ENCODE measurements at places on chromosomes 7 and 10. TPM values are rescaled to one million over a fixed set of nuclear protein-coding genes. Genes with fewer than 3 reads are reported as not detected.

GOT1 gene
- 37.2 TPM for total RNA-seq

LHFPL3 gene
- not detected for total RNA-seq

MSMB gene
- total RNA-seq: not detected

CYP2W1 gene
- total RNA-seq: 1.3 TPM

SH2B2 gene
- 11.6 TPM for total RNA-seq

DNA sequence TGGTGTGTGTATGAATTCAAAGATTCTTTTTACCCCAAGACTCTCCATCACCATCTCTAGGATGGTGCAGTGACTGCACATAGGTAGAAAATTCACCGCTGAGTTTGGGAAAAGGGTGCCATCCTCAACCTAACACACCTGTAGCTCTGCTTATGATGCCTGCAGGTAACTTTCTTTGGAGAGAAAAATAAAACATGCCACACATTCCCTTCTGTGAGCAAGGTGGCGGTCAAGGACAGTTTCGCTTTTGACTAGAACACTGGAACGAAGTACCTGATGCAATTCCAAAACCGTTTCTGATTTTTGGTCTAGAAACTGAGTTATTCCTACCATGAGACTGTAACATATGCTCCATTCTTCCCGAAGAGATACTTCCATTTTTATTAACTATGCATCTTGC lies 205.6 kb downstream of the FGFR2 start:
- no peak overlapping the region for H3K27ac ChIP-seq
- H3K36me3 ChIP-seq: peaks cover 4% of the 10 kb centered on the region

DNA sequence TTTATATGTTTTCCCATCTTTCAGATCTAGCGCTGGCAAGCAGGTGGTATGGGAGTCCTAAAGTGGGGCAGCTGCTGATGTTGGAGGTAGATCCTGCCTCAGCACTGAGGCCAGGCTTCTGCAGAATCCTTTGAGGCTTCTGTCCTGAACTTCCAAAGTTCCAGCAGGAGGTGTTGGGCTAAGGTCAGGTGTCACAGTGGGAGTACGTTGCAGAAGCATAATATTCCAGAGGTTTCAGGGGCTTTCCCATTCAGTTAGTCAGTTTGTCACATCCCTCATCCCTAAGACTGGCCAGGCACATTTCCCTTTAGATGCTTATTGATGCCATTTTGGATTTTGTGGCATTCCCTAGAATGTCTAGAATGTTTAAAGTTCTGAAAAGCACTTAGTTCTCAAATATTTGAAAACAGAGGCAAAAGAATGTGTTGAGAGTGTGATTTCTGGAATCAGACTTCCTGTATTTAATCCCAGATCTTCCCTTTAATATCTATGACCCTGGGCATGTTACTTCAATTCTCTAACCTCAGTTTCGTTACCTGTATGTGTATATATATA lies 319.1 kb upstream of the PHYHIPL start:
- H3K4me3 ChIP-seq: no peak overlapping the region
- peaks cover 3% of the 10 kb centered on the region for H3K27me3 ChIP-seq
- H3K4me1 ChIP-seq: peaks cover 7% of the 10 kb centered on the region
- no peak for DNase-seq

DNA sequence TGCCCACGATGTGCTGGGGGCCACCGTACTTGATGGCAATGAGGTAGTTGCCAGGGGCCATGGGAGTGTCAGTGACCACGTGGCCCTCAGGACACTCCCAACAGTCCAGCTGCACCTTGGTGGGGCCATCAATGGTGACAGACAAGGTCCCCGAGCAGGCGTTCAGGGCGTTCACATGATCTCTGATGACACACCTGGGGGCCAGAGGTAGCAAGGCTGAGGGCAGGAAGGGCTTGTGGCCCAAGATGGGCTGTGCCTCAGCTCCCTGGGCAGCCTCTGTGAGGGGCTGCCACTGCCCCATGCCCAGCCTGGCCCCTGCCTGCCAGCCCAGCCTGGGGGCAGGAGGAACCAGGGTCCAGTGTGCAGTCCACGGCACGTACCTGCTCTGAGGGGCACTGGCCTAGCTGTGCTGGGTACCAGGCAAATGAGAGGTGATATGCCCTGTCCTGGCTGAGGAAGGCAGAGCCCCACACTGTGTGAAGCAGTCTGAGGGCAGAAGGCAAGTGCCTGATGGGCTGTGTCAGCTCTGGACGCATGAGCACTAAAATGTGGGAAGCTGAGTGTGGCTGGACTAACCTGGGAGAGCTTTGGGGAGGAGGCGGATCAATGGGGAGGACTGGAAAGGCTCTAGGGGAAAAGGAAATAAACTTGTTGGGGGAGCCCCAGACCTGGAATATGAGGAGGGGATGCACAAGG lies 3.5 kb upstream of the KCP start:
- peaks cover 18% of the 10 kb centered on the region for H3K4me1 ChIP-seq
- H3K4me3 ChIP-seq: peak overlapping the region; percentile 38
- no peak for DNase-seq
- peaks cover 23% of the 10 kb centered on the region for H3K27me3 ChIP-seq
- H3K27ac ChIP-seq: no peak overlapping the region
- no peaks in the 10 kb centered on the region for H3K36me3 ChIP-seq

DNA sequence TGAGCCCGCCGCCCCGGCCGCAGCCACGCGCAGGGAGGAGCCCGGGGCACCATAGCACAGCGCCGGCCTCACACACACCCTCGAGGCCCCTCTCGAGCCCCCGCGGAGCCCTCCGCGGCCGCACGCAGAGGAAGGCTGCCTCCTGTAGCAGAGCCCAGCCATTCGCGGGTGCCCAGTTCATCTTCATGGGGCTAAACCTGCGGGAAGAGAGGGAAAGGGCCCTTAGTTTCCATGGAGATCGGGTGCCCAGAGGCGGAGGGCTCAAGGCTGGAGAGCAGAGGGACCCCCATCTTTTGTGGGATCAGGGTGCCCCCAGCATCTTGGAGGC lies 2.9 kb upstream of the SYCE1 start:
- H3K4me3 ChIP-seq: no peak overlapping the region
- H3K27me3 ChIP-seq: peaks cover 1% of the 10 kb centered on the region
- H3K36me3 ChIP-seq: peaks cover 2% of the 10 kb centered on the region
- DNase-seq: no peak
- no peaks in the 10 kb centered on the region for H3K4me1 ChIP-seq
